ENCODE measurements at places on chromosomes 3 and 15.

DNA sequence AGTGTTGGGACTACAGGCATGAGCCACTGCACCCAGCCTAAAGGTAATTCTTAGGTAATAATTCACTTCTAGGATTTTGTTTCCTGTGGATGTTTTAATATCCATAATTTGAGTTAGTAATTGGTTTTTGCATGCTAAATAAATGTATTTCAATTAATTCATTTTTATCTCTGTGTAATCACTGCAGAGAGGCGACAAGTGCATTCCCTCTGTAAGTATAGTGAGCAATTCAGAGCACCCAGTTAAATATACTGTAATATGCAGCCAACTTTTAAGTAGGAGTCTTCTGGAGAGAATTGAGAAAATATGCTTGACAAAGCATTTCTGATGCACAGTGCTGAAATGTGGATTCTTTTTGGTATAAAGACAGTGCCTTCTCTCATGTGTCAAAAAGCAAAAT, 5.7 kb downstream of the TBC1D23 start:
- no peak for DNase-seq

DNA sequence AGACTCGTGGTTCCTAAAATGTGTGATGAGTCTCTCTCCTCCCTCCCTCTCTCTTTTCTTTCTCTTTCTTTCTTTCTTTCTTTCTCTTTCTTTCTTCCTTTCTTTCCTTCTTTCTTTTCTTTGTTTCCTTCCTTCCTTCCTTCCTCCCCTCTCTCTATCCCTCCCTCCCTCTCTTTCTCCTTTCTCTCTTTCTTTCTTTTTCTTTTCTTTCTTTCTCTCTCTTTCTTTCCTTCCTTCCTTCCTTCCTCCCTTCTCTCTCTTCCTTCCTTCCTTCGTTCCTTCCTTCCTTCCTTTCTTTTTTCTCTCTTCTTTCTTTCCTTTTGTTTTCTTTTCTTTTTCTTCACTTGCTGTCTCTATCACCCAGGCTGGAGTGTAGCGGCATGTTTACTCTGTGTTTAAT, 290.8 kb downstream of the NFKBIZ start:
- DNase-seq: no peak

DNA sequence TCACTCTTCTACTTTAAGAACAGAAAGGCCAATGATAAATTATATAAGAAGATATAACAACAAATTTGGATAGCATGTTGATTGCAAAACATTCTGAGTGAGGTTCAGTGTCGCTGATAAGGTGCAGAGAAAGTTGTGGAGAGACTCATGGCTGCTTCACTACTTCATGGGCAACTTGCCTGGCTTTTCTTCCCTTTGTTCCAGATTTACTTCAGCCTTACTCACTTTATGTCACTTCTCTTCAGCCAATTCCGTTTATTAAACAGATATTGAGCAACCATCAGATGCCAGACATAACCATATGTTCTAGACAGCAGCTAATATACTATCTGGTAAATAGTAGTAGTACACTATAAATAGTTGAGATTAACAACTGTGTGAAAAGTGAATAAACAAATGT, 150.0 kb upstream of the CHL1 start:
- peak; percentile 83 for DNase-seq

DNA sequence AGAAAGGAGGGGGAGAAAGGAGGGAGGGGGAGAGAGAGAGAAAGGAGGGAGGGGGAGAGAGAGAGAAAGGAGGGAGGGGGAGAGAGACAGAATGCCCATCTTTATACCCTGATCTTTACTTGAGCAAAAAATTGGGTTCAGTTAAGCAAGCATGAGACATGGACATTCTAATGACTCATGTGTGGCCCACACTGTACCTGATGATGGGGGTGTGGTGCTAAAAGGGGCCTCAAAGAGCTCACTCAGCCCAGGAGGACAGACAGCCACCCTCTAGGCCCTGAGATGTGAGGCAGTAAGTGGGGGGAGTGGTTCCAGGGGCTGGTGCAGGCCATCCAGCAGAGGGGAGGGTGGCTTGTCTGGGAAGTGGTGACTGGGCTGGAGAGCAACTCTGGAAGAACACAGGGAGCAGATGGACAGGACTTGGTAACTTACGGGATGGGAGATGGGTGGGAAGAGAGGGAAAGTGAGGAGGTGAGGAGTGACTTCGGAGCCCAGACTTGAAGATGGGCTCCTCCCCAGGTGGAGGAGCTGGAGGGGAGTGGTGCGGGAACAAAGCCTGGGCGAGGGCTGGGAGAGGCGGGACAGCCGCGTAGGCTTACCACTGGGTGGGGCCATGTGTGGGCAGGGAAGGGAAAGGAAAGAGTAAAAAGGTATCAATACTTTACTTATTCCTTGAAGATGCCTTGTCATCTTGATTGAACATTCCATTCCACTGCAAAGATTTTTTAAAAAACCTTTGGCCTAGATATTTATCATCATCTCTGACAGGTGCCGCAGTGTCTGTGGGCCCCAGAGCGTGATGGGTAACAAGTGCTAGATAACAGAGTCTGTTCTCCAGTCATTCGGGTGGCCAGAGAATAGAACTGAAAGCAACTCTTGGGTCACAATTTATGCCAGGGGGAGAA, 32.3 kb downstream of the TSPAN3 start:
- DNase-seq: no peak

DNA sequence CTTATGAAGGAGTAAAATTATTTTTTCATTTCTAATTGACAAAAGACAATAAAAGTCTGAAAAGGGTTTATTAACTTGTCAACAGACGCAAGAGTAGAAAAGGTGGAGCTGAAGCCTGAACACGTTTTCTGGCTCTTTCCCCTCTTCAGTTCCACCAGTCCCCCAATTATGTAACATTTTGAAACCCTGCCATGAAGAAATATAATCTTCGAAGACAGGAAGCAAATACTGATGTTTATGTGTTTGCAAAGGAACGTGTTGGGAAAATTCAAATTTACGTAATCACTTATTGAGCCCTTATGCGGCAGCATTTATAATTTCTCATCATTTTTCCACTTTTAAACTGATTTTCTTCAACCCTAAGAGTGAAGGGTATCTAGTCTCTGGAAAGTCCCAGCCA, 767 bp downstream of the AP3S2 start:
- DNase-seq: peak; percentile 60

DNA sequence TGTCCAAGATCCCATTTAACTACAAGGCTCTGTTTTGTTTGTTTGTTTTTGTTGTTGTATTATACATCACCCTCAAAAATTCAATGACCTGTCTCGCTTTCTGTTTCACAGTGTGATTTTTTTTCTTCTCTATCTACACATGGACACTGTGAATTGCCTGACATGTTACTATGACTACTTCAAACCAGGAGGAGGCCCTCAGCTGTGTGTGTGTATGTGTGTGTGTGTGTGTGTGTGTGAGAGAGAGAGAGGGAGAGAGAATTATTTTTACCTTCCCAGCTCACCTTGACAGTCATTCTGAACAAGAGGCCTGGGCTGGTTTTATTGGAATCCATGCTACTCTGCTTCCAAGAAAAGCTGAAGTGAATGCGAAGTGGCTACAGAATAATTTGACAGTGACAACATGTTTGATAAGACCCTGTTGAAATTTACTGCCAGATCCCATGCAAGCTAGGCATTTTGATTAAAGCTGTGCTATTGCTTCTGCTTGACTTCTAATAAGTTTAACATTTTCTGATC, 841.4 kb downstream of the NSUN3 start:
- no peak for DNase-seq

DNA sequence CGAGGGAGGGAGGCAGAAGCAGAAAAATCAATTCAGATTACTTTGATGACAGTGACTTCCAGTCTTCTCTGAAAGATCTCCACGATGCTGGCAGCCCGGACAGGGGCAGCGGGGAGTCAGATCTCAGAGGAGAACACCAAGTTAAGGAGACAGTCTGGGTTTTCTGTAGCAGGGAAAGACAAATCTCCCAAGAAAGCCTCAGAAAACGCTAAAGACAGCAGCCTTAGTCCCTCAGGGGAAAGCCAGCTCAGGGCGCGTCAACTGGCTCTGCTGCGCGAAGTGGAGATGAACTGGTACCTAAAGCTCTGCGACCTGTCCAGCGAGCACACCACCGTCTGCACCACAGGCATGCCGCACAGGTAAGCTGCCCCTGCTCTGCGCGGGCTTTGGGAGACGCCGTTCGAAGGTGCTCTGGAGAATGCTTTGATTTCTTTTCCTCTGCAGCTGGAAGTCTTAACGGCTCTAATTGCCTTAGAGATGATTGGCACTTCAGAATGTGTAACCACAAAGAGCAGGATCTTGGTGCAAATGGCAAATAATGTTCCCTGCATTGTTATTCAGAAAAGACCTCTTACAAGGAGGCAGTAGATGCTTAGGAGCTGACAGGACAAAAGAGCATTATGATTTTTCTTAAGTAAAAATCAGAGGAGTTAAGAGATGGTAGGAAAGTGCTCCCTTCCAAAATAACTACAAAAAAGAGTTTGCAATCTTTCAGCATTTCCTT, at the start of gene KCNAB1:
Gene KCNAB1 (plus strand): TSS at position 51 of the 724 bp plus-strand sequence.
- no peak for DNase-seq

- DNase-seq: peak; percentile 83
These were observed 5.0 kb upstream of the RPP25 start for GRCh38 chr15:74961616-74962015.

GRCh38 chr15:96359616-96360521, 29.4 kb downstream of the NR2F2 start:
- peak; percentile 68 for DNase-seq

DNA sequence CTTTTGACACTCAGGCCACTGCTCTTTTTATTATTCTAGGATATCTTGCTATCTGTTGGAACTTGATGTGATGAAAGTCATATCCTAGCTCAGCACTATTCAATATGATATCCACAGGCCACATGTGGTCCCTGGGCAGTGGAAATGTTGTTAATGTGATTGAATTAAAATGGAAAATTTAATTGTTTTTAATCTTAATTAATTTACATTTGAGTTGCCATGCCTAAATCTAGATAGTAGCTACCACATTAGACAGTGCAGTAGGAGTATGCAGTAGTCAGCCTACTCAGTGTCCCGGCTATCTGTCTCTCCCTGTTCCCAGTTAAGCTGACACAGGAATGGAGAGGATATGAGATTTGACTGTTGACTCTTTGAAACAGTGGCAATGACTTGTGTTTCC, 460.2 kb downstream of the GBE1 start:
- no peak for DNase-seq

- peak; percentile 26 for DNase-seq
These were observed 3.6 kb upstream of the CLDN16 start for GRCh38 chr3:190384309-190384756.

DNA sequence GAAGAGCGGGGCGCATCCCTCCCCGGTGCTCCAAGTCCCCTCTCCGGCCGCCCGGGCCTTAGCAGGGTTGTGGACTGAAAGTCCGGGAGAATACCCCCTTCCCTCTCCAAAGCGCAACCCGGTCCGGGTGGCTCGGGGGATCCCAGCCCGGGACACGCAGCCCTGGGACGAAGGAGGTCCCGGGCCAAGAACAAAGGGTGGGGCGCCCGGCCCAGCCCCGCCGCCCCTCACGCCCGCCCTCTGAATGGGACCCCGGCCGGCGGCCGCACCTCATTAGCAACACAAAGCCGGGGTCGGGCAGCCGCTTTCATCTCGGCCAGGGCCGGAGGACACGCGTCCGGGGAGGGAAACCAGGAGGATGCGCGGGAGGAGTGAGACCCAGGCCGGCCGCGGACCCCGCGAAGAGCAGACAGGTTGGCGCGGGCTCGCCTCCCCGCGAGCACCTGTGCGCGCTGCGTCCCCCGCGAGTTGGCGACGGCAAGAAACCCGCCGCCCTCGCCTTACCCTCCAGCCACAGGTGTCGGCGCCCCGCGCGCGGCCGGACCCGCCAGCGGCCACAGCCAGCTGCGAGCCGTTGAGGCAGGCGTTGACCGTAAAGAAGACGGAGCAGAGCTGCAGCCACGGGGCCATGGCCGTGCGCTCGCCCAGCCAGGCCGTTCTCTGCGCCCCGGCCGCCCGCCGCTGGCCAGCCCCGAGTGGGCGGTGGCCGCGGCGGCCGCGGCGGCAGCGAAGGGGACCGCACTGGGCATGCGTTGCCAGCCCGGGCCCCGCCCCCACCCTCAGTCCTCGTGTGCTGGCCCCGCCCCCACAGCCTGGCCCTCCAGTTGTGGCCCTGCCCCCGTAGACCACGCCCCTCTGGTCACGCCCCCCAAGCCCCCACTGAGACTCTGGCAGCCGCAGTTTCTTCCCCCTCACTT, at the start of gene IL17RD:
Gene IL17RD (minus strand): TSS at position 697 of the 917 bp plus-strand sequence. CDS start 67 bp downstream, at position 630.
- DNase-seq: peak; percentile 91

DNA sequence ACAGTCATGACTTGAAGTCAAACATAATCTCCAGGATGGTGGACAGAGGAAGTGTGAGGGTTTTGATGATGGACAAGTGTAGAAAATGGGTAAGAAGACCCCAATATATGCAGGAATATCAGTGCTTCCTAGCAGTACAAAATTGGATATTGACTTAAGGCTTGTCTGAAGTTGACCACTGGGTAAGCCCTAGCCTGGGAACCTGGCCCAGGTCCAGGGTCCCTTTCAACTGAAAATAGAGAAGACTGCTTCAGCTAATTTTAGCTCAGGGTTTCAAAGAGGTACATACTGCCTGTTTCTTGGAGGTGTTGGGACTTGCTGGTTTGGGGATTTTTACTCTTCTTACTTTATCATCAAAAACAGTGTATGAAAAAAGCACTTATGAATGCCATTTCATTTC, 4.7 kb downstream of the NR1D2 start:
- DNase-seq: peak; percentile 69
